ENCODE measurements at places on chromosomes 4 and X.

DNA sequence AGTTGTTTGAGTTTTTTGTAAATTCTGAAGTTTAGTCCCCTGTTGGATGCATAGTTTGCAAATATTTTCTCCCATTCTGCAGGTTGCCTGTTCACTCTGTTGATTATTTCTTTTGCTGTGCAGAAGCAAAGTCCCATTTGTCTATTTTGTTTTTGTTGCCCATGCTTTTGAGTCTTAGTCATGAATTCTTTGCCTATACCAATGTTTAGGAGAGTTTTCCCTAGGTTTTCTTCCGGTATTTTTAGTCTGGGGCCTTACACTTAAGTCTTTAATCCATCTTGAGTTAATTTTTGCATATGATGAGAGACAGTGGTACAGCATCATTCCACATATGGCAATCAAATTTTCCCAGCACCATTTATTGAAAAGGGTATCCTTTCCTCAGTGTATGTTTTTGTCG is 405.8 kb upstream of the RPS6KA3 start:
- DNase-seq = no peak

DNA sequence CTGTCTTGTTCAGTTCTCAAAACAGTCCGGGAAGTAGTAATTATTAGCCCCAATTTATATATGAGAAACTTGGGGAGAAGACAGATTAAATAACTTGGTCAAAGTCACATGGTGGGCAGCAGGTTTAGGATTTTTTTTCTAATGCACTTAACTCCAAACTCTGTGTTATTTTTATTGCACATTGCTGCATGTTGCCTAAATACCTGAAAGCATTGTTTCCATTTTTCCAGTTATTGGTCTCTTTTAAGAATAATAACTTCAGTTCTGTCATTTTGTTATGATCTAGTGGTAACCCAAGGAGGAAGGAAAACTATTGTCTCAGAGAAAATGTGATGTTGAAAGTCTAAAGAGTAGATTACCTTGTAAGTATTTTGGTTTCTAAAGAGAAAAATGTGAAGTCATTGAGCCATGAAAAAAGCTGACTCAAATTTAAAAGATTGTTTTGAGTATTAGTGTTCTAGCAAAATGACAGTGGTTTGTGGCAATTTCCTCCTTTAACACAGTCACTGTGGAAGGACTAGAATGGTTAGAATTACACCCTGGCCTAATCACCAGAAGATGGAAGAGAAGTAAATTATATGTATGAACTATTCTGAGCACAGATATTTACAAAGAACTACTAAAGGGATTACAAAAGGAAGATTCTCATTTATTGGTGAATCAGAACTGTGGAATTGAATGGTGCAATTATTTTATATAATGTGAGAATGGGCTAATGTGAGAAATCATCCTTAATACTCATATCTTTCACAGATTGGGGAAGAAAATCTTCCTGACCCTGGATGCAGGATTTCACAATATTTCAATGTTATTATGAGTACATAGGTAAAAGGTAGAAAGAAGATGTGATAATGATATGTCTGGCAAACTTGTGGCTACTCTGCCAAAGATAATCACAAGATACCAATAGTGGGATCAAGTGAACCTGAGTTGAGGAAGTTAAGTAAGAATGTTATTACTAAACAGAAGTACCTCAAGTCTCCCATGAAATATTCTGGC is 21.7 kb upstream of the CXCL8 start:
- DNase-seq = no peak

GRCh38 chrX:701673-702072 is 71.1 kb downstream of the SHOX start:
- no peak for DNase-seq

DNA sequence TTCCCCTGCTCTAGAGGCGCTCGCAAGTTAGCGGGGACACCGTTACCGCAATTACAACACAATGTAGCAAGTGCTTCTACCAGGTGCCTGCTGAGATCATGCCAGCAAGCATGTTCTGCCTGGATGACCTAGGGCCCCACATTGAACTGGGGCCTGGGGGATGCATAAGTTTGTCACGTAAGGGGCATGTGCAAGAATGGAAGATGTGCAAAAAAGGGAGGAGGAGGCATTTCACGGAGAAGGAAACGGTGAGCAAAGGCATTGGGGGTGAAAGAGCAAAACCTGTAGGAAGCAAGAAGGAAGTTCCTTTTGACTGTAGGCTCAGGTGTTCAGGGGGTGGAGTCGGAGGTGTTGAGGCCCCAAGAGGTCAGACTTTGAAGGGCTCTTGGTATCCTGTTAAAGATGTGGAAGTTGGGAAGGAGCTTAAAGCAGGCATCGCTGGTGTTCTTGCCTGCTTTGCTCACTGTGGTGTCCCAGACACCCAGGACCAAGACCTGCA is 602 bp upstream of the SCARB2 start:
- DNase-seq = no peak

DNA sequence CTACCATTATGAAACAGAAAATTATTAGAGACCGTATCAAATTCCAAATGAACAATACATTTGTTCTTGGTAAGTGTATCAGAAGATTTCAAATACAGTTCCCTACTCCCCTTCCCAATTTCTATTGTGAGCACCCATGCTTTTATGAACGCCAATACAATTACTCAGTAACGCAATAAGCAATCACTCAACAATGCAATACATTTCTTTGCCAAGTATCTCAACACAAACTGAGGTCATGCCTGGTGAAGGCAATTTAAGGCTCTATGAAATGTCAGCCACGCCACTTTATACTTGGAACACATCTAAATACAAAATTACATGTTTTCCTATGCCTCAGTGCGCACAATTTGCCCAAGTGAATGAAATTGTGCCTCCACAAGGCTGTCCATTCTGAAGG is 712 bp downstream of the PNPLA4 start:
- no peak for DNase-seq

DNA sequence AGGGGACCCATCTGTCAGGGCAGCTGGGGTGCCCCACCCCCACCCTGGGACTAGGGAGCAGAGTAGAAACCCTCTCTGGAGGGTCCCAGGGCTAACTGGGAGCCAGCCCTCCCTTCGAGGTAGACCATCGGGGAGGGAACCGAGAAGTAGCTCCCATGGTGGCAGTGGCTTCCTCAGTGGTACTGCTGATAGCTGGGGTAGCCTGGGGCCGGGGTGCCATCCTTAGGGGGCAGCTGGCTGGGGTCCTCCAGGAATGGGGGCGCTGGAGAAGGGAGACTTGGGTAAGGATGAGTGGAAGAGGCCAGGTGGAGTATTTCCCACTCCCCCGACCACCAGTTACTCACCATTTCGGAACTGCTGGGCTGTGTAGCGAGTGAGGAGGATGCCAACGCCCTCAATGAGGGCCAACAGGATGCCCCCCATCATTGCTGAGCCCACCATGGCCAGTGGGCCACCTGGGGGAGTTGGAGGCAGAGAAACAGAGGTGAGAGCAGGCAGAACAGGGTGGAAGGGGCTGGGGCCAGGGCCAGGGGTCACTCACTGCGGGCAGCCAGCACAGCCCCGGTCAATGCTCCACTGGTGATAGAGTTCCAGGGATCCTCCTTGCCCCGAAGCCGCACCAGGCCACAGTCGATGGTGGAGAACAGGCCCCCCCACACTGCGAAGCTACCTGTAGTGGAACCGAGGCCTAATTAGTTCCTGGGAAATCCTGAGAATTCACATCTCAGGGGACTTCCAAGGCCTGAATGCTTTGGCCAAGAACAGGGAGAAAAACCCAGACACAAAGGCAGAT is 3.8 kb downstream of the TIMM17B start:
- no peak for DNase-seq

DNA sequence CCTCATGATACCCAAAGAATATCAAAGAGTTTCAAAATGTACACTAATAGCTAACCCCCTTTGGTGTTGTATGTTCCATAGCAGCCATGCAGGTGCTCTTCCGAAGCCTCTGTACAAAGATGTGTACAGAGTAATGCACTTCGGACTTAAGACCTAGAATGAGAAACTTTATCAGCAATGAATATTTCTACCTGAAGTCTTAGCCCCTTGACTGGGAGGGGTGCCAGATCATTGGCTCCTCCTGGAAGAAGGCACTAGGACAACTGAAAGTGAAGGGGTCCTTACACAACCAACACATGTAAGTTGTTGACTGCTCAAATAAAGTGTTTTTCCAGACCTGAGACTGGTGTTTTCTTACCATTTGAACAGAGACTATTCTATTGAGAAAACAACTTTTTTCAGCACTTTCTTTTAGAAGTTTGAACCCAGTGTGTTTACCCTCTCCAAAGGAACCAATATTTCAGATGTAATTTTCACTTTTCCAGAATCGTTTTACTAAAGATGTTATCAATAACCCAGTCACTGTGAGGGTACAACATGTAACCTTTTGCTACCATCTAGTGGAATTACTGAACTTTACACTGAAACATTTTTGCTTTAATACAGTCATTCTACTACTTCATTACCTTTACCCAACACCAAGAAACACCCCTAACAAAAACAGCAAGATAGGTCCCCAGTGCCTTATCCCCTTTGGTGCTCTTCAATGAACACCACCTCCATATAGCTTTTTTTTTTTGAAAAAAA is 33.3 kb upstream of the PRDX4 start:
- DNase-seq = no peak

- no peak for DNase-seq
Observed at GRCh38 chr4:38085751-38086150, 125.6 kb downstream of the PTTG2 start.

- no peak for DNase-seq
Observed at GRCh38 chrX:123881330-123881729, 21.5 kb downstream of the XIAP start.

DNA sequence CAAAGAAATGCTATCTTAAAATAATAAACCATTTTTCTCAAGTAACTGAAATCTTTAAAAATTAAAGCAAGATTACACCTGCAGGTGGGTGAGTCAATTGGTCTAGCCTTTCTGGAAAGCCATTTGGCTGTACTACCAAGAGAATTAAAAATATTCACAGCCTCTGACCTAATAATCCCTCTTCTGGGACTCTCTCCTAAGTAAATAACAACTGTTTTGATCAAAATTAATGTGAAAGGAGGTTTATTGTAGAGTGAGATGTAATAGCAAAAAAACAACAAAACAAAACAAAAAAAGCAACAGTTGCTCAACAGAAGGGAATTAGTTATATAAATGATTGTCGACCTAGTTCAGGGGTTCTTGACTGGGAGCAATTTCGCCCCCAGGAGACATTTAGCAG is 89.0 kb downstream of the GEMIN8 start:
- DNase-seq = no peak

DNA sequence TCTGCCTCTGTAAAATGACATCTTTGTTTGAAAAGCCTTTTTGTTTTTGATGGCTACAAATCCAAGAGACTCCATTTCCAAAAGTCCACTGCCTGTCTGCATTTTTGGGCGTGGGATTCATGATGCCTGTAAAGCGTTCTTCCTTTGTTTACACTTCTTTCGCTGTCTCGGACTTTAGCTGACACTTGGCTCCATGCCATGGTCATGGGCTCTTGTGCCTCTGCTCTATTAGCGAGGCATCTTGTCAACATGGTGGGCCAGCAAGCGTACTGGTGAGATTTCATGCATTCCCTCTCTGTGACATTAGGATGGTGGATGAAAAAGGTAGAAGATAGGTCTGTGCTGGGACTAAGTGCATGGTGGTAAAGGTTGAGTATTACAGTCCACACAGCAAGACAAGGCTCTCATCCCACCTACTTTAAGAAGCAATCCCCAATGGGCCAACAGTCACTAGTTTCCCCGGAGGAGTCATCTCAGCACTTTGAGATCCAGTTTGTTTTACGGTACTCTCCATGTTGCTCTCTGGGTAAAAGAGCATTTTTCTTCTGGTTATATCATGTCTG is 298.2 kb upstream of the KLF3 start:
- no peak for DNase-seq

- no peak for DNase-seq
Observed at GRCh38 chrX:20542072-20542471, 275.4 kb upstream of the RPS6KA3 start.

- no peak for DNase-seq
Observed at GRCh38 chr4:140710908-140711622, 45.1 kb downstream of the TBC1D9 start.

Data from stimulated activated CD8-positive, alpha-beta memory T cell treated with anti-CD3 and anti-CD28 coated beads, Interleukin-7, amount 100 ng/mL, for 1 hour (primary cell).